Mucosa of descending colon (tissue), 3 donors: ENCODE measurements at places on chromosomes 6 and 20. TPM values are rescaled to one million over a fixed set of nuclear protein-coding genes. Genes with fewer than 3 reads are reported as not detected.

APOBEC2 gene
- total RNA-seq: not detected

DNA sequence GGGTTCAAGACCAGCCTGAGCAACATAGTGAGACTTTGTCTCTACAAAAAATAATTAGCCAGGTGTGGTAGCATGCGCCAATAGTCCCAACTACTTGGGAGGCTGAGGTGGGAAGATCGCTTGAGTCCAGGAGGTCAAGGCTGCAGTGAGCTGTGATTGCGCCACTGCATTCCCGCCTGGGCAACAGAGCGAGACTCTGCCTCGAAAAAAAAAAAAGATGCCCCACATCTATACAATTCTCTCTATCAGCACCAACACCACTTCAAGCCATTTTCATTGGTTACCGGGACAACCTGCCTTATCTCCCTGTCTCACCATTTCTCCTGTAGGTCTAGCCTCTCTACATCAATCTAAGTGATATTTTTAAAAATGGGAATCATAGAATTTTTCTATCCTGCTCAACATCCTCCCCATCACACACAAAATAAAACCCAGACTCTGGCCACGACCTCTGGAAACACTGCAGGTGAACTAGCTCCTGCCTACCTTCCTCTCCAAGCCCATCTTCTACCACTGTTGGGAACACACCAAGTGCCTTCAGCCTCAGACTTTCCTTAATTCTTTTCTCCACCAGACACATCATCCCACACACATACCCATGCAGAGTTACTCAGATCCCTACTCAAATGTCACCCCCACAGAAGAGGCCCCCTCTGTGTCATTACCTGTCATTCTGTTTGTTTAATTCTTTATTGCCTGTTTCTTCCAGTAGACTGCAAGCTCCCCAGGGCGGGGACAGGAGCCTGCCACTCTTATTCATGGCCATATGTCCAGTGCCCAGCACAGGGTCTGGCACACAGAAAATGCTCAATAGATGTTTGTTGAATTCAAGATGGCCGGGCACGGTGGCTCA, 9.6 kb upstream of the PLTP start:
- DNase-seq: peak; percentile 22

GRCh38 chr6:106315765-106316374, 9.7 kb downstream of the ATG5 start:
- no peak for DNase-seq

ADAM33 gene
- 86.6 TPM for total RNA-seq

PERP gene
- 47.9 TPM for total RNA-seq

C20orf141 gene
- not detected for total RNA-seq
